NCI-H187 treated with DMSO at 0.1 percent for 48 hours (cell line): ENCODE measurements at places on chromosomes 13 and 19.

DNA sequence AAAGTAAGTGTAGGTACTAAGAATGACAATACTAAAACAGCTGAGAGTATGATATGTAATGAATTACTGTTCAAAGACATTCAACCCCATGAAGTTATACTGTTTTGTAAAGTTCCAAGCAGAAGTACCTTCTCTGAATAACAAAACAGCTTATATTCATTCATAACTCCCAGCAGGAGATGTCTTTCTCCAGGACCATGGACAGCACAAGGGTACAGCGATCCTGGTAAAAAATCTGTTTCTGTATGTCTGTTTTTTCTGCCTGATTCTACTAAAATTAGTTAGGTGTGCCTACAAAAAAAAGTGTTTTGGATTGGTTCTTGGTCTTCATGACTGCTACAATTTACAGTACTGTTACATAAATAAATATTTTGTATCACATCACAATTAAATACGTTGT, 172.5 kb upstream of the SLITRK5 start:
- no peak for DNase-seq

- DNase-seq, result no peak
These were observed 13.7 kb downstream of the LGALS7 start for GRCh38 chr19:38759590-38760003.

GRCh38 chr13:20671789-20672188, 31.7 kb upstream of the IL17D start:
- DNase-seq, result no peak

DNA sequence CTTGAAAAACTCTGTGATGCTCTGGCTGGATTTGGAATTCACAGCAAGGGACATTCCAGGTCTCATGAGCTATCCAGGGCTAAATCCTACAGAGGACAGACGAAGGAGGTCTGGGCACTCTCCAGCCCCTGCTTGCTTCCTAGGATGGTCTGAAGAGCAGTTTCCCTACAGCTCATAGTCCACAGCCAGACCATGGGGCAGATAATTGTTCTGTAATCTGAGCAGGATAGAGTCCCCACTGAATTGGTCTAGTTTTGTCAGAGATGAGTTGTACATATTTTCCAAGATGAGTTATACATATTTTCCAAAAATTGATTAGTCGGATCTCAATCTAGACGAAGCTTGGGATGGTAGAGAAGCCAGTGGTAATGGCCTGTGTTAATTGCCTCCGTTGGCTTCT, 75.6 kb downstream of the C13orf42 start:
- no peak for DNase-seq

DNA sequence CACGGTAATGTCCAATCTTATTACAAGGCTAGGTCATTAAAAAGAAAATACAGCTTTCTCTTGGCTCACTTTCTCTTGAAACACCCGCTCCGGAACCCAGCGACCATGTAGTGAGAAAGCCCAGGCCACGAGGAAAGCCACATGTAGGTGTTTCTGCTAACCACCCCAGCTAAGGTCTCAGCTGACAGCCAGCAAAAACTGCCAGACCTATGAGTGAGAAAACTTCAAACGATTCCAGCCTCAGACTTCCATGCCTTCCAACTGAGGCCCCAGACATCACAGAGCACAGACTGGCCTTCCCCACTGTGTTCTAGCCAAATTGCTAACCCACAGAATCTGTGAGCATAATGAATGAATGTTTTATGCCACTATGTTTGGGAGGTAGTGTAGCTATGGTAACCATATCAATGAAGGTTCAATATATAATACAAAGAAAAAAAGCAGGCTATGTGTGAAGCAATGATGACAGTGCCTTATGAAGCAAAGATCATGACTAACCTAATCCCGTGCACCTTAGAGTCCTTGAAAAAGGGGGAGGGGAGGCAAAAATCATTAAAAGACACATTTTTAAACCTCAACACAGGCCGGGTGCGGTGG, 11.9 kb upstream of the TPTE2 start:
- no peak for DNase-seq

- DNase-seq, result no peak
These were observed 14.4 kb downstream of the CDC16 start for GRCh38 chr13:114249077-114249476.
